ENCODE measurements at places on chromosomes 6 and 20. TPM values are rescaled to one million over a fixed set of nuclear protein-coding genes. Genes with fewer than 3 reads are reported as not detected.
A peak's percentile ranks its signal among the peaks of the same experiment; 100 is the strongest.

The LY6G6C gene
- 1.4 TPM for polyA plus RNA-seq

The BPIFA1 gene
- polyA plus RNA-seq, result not detected

The WFDC2 gene
- 223 TPM for polyA plus RNA-seq

DNA sequence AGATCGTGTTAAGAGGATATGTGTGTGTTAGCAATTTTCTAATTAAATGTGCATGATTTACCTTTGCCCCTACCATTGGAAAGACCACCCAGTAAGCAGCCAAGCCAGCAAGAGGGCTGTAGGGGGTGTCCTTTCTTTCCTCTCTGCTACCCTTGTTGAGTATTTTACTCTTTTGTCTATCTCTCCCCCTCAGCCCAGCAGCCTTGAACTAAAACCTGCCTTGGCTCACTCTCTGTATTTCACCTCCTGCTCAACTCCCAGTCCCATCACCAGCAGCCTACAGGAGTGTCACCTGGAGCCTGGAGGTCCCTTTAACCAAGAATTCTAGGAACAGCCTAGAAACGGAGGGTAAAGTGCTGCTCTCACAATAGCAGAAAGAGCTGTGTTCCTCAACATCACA lies 81.0 kb downstream of the HIVEP2 start:
- no peak for DNase-seq

DNA sequence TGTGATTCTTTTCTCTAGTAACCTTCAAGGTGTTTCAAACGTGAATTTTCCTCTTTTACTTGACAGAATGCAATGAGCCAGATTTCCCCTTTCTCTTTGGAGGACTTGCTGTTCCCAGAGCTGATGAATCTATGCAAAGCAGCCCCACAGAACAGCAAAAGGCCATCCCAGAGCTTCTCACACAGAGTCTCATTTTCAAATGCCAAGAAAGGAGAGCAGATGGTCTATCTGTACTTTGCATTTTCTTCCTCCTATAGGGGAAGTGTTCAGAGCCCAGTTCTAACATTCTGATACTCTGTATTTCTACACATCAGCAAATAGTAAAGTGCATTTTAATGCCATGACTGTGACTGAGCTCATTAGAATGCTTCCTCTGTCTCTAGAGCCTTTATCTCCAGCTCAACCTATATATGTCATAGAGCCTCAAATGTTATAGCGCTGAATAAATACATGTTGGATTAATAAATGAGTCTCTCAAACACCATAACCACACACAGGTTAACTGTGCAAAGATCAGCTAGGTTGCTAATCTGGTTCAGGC lies 81.8 kb upstream of the EYA4 start:
- no peak for DNase-seq

The CYP21A2 gene
- 1.4 TPM for polyA plus RNA-seq

DNA sequence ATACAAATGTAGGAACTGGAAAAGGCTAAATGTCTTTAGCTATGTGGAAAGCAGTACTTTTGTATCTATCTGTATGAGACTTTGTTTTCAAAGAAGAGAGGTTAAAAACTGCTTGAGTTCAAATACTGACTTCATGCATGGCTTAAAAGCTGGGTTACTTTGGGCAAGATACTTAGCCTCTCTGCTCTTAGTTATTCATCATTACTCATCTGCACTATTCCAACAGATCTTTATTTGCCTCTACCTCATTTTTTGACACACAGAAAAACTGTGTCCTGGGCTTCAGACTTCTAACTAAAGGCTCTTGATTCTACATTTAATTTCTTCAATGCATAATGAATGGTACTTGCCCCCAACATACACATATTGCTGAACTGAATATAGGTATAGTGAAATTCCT lies 114.8 kb downstream of the DST start:
- DNase-seq, result no peak

DNA sequence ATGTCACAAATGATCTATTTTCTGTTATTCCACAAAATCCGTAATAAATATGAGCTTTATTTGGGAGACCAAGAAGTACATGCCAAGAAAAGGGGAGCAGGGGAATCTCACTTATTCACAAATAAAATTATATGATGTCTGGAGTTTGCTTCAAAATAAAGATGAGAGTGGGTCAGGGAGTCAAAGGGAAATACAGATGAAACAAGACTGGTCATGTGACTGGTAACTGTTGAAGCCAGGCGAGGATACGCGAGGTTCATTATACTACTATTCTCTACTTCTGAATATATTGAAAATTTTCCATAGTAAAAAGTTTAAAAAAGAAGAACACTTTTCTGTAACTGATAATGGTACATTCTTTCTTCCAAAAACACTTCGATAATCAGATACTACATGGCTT lies 14.6 kb downstream of the EPB41L2 start:
- no peak for DNase-seq

The PRR18 gene
- polyA plus RNA-seq, result 0.35 TPM

- DNase-seq, result peak; percentile 45
These were observed 37.7 kb upstream of the RAB22A start for GRCh38 chr20:58271606-58272351.

The CRIP3 gene
- polyA plus RNA-seq, result 2.2 TPM

The NT5E gene
- 3.2 TPM for polyA plus RNA-seq

DNA sequence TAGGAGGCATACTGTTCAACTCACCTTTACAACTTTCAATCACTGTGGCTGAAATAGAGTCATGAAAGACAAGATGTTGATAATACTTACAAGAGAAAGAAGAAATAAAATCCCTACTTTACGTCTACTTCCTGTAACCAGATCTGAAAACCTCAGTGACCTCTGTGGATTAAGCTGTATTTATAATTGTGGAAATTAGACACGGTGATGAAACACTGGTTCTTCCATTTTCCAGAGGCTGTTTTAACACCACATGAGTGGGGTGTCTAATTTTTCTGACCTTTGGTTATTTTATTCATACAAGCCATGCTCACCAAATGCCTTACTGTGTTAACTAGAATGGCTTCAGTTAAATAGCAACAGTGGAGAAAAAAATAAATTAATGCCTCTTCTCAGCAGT lies 58.5 kb upstream of the HIVEP1 start:
- no peak for DNase-seq

The LAMA2 gene
- polyA plus RNA-seq, result 31.4 TPM

DNA sequence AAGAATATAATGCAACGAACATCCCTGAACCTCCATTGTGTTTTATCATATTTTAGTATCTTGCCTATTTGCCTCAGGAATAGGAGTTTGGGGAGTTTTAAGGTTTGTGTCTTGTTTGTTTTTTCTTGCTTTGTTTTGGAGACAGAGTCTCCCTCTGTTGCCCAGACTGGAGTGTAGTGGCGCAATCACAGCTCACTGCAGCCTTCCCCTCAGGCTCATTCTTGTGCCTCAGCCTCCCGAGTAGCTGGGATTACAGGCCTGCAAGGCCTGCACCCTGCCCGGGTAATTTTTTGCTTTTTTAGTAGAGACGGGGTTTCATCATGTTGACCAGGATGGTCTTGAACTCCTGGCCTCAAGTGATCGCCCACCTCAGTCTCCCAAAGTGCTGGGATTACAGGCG lies 63.3 kb upstream of the CARMIL1 start:
- DNase-seq, result no peak

The SERINC1 gene
- polyA plus RNA-seq, result 227 TPM

- DNase-seq, result peak; percentile 86
These were observed at the start of gene NRM for GRCh38 chr6:30690403-30691207. NRM (minus strand) TSS chr6:30690984; CDS start chr6:30690974, 10 bp downstream.

GRCh38 chr6:133242637-133243585 lies 1.8 kb downstream of the EYA4 start:
- no peak for DNase-seq

The LY6G6D gene
- not detected for polyA plus RNA-seq

DNA sequence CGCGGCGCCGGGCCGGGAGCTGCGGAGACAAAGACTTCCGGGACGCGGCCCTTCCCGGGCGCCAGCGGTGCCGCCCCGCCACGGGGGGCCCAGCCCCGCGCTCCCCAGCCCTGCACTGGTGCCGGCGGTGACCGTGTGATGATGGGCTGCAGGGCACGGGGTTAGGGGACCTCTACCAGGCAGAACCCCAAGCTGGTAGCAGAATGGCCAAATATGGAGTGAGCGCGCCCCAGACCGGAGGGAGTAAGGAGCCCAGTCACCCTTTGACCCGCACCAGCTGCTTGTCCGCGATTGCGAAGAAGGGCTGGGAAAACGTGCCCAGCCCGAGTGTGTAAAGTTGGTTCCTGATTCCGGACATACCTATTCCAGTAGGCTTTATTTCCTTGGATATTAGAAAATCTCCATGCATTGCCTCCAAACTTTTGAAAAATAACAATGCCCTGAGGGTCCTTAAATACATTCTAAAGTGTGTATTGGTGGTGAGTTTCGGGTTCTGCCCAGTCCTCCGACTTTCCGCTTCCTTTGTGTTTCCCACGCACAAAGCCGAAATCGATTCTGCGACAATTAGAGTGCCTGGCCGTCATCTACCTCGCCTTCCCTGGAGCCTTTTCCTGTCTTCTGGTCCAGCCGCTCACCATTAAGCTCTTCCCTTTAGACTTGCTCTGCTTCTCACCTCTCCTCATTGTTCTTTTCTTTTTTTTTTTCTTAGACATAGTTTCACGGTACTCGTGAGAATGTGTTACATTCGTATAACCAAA lies 1.1 kb downstream of the ABRACL start:
- DNase-seq, result no peak

DNA sequence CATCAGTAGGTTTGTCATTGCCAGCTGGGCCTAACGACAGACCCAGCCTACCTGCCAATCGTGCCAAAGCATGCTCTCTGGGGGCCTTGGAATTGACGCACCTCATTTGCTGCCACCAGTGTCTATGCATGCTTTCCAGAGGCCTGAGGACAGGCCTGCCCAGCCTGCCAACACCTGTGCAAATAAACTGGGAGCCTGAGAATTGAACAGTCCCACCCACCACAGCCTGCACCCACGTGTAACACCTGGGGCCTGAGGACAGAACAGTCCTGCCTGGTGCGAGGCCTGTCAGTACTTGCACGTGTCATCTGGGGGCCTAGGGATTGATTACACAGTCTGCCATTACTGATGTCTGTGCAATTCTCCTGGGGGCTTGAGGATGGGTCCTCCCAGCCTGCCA lies 6.2 kb upstream of the RNF217 start:
- no peak for DNase-seq

The RAET1E gene
- 0.72 TPM for polyA plus RNA-seq

DNA sequence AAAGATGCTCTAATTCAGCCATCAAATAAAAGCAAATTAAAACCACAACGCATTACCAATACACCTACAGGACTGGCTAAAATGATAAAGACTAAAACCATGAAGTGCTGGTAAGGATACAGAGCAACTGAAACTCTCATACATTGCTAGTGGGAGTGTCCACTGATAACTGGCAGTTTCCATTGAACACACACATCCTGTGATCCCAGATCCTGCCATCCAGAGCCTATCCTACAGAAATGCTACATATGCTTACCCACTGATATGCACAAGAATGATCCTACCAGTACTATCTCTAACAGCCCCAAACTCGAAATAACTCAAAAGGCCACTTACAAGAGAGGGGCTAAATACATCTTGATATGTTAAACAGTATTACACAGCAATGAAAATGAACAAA lies 81.0 kb downstream of the FYN start:
- no peak for DNase-seq

The MYCT1 gene
- polyA plus RNA-seq, result 12.5 TPM

- DNase-seq, result no peak
These were observed 17.7 kb downstream of the PDSS2 start for GRCh38 chr6:107441682-107442081.

DNA sequence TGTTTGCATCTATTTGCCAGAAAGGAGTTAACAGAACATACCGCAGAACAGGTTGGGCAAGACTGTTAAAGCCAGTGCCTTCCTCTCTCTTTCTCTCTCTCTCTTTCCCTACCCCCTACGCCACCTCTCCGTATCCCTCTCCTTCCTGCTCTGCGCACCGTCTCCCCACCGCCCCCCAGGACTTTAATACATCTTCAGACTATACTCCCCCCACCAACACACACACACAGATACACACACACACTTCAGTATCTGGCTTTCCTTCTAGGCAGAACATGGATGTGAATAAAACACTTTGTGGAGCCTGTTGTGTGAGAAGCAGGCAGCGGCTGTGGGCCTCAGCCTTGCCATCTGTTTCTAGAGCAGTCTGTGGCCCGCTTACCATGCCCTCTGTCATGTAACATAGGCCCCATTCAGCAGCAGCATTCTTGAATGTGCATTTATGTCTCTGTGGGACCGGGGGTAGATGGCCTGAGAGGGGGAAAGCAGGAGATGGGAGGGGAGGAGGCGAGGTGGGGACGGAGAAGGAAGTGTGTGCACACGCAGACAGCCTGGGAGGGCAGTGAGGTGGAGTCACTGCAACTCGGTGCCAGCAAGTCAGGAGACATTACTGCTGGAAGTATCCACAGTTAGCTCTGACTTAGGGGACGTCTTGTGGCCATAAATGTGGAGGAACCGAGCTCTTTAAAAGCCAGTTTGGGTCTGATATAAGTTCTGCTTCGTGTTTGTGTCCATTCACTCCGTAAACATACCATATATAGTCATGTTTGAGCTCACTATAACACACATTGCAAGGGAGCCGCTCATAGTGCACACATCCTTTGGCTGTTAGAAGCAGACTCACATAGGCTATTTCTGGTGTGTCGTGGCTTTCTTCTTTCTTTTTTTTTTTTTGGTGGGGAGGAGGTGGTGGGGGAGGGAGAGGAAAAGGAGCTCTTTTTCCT lies 38.4 kb downstream of the RREB1 start:
- DNase-seq, result no peak

The RIPOR2 gene
- 8.8 TPM for polyA plus RNA-seq

The TBC1D7 gene
- polyA plus RNA-seq, result 26.2 TPM

The PROKR2 gene
- polyA plus RNA-seq, result not detected

DNA sequence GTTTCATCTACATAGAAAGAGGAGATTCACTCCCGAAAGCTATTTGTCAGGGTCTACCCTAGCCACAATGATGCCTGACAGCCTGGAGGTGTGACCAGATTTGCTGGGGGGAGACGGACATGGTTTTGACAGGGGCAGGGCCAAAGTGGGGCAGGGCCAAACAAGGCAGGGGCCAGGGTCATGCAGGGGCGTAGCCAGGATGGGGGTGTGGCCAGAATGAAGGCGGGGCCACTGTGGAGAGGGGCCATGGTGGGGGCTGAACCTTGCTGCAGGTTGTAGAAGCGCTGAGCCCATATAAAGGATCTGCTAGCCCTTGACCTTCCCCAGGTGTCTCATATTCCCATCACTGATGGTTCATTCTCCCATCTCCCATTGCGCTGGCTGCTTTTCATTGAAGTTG lies 184.1 kb upstream of the SULF2 start:
- DNase-seq, result no peak

The SLC32A1 gene
- polyA plus RNA-seq, result 1.8 TPM

DNA sequence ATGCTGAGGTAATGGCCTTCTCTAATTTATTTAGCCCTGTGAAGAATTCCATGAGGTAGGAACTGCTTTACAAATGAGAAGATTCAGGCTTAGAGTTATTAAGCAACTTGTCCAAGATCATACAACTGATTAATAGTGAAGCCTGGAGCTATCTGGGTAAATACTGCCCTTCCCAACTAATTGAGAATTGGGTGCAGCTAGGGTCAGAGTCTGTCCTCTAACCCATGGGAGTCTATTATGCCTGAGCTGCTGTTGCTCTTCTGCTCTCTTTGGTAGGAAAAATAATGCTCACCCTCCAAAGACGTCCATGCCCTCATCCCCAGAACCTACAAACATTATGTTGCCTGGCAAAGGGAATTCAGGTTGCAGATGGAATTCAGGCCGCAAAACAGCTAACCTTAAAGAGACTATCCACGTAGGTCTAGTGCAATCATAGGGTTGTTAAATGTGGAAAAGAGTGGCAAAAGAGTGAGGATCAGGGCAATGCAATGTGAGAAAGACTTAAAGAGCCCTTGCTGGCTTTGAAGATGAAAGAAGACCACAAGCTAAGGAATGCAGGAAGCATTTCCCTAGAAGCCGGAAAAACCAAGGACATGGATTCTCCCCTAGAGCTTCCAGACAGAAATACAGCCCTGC lies 90.1 kb downstream of the SPTLC3 start:
- DNase-seq, result no peak

Measured in left renal cortex interstitium (tissue), 4 donors.